Fibroblast of skin of right biceps (primary cell): ENCODE measurements at places on chromosomes 11 and 22.

DNA sequence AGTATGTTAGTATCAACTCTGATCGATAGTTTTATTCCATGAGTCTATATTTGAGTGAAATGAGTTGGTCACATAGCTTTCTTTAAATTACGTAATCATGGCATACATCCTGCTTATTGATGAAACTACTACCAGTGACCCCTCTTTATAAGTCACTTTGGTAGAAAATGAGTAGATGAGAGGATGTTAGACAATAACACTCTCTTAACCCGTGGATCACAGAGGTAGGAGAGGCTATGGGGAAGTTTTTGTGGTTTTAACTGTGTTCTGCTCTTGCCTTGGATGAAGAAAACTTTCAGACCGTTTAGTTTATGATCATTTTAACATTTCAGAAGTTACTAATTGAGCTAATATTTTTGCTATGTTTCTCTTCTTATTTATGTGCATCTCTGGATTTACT is 34.0 kb downstream of the TBCEL start:
- no peak for DNase-seq

DNA sequence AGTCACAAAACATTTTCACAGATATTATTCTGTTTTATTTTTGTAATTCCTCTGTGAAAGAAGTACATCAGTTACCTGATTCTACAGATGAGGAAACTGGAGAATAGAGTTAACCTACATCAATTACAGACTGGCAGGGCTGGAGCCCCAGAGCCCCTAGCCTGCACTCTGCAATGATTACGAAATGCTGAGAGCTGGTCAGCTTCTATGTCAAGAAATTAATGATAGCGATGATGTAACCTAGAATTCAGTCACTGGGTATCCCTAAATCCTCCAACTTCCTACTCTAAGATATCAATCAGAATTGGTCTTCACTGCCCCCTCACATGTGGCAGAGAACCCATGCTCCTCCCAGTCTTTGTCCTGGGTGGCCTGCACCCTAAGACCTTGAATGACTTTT is 273.5 kb upstream of the PLET1 start:
- DNase-seq, result no peak

- DNase-seq, result no peak
These were observed 205.0 kb upstream of the E2F8 start for GRCh38 chr11:19445771-19446170.

- DNase-seq, result no peak
These were observed 15.3 kb upstream of the MUC5B start for GRCh38 chr11:1207401-1208143.

DNA sequence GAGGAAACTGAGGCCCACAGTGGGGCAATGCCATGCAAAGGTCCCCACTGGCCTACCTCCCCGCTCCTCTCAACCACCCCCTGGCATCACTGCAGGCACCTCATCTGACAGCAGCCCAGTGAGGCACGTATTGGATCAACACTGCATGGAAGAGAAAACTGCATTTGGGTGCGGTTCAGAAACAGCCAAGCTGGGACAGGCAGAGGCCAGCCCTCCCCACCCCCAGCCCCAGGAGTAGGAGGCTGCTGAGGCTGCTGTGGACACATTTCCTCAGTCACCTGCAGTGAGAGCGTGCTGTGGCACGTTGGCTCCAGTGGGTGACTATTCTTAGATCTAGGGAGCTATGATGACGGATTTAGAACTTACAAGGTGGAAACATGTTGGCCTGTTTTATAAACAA is 63.7 kb downstream of the KCNC1 start:
- no peak for DNase-seq
